ENCODE measurements at places on chromosomes 5 and 9.

GRCh38 chr9:100465761-100466160 lies 7.2 kb upstream of the TMEFF1 start:
- no peak for DNase-seq

GRCh38 chr5:77957-78804 lies 13.8 kb upstream of the PLEKHG4B start:
- peak; percentile 45 for DNase-seq

DNA sequence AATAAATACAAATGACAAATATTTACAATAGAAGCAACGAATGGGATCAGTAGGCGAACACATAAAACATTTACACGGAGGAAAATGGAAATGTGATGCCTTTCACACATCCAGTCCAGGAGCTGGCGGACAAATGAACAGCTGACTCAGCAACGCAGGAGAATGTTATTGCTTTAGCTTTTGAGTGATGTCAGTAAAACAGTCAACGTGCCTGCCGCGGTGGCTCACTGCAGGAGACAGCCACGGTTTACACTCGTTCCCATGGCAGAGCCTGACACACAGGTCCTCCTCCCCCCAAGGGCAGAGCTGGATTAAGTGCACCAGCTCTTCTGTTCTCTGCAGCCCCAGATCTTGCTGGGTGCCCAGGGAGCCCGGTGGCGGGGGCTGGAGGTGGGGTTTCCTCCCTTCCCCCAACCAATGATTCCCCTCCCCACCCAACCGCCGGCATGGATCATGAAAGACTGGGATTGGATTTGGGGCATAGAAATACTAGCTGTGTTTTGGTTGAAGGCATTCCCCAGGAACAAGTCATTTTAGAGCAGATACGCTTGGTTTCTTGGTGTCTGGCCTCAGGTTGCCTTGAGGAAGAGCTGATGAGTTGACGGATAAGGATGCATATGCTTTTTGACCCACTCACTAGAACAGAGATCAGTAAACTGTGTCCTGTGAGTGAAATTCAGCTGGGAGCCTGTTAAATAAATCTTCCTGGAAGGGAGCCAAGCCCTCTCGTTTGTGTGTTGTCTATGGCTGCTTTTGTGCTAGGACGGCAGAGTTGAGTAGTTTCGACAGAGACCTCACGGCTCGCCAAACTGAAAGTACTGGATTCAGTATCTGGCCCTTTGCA lies 12.5 kb downstream of the STC2 start:
- DNase-seq = no peak

DNA sequence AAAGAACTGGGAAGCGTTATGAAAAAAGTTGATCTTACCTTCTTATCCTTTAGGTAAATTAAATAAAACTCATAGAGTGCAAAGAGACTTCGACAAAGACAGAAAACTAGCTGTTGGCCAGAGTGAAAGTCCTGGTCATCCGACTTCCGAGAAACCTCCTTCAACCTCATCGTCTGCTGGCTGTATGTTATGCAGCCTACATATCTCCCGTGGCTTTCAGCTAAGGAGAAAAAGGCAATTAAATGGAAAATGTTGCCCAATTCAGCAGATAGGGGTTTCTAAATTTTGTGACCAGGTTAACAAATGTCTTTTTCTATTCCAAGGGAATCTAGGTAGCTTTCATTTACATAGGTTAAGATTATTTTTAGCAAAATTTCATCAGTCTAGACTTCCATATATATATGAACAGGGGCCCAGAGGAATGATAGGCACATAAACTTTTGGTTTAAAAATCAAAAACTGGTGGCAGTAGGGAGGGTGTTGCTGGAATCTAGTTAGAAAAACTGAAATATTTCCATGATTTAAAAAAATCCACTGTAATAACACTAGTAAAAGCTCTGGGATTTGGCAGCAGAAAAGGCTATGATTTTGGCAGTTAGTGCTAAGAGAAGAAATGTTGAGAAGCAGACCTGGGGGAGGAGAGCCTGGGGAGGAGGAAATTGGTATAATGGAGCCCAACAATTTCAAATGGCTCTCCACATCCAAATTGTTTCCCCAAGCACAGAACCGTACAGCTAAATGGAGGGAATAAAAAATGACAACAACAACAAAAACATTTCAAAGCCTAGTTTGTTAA lies 32.1 kb downstream of the RAI14 start:
- no peak for DNase-seq

DNA sequence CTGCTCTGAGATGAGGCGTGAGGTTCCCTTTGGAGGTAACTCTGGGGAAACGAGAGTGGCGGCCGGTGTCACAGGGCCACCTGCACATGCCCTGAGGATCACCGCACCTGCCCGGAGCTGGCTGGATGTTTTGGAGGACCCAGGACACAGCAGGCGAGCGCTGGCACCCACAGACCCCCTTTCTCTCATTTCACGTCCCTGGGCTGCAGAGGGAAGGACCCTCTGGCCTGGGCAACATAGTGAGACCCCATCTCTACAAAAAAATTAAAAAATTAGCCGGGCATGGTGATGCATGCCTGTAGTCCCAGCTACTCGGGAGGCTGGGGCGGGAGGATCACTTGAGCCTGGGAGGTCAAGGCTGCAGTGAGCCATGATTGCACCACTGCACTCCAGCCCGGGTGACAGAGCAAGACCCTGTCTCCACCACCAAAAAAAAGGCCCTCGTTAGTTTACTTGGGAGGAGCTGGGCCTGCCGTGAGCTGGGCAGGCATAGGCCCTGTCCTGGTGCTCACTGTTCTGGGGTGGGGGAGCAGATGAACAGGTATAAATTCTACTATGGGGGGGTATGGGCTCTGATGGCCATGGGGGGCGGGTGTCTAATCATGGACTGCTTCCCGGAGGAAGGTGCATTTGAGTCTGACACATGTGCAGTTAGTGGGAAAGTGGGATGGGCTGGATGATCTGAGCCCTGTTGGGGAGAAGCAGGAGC lies 96.9 kb upstream of the RAPGEF1 start:
- no peak for DNase-seq

- peak; percentile 5 for DNase-seq
Measured at GRCh38 chr9:123354806-123355508, 1.0 kb upstream of the CRB2 start.

DNA sequence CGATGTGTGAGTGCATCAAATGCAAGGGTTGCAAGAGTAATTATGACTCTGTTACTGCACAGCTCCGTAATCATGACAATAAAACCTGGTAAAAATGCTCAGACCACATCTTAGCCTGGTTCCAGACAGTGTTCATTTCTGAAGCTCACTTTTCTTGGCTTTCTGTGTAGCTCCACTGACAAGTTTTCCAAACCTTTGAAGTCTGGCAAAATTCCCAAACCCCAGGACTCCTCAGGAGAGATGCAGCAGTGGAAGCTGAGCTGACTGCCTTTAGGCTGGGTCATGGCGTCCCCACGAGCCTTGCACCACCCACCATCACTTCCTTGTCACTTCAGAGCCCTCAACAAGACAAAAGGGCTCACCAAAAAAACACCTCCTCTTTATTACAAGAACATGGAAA lies 131.6 kb upstream of the TAS2R1 start:
- no peak for DNase-seq

- DNase-seq = no peak
Measured at GRCh38 chr9:107948086-107948485, 458.5 kb upstream of the KLF4 start.

- peak; percentile 74 for DNase-seq
Measured at GRCh38 chr5:96601715-96602244, 60.4 kb upstream of the CAST start.

GRCh38 chr5:94891565-94891964 lies 273.1 kb downstream of the SLF1 start:
- no peak for DNase-seq

DNA sequence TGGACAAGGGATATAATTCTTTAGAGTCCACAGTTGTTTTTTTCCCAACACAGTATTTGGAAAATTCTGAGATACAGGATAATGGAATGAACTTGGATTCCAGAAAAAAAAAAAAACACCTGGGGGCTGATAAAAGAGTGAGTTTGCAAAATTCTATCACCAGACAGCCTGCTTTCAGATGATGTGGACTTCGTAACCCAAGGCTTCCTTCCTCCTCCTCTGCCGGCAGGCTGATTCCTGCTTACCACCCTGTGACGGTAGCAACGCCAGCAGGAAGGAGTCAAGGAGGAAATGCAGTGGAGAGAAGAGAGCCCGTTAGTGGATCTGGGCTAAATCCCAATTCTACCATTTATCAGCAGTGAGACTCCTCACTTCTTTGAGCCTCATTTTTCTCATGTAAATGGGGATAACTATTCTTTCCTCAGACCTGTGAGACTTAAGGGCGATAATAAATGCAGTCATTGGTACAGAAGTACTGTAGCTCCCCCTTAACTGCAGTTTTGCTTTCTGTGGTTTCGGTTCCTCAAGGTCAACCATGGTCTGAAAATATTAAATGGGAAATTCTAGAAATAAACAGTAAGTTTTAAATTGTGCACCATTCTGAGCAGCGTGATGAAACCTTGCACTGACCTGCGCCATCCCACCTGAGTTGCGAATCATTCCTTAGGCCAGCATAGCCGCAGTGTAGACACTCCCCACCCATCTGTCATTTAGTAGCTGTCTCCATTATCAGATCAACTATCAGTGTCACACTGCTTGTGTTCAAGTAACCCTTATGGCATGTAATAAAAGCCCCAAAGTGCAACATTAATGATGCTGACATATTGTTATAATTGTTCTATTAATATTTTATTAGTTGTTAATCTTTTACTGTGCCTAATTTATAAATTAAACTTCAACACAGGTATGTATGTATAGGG lies 71.4 kb downstream of the DCP2 start:
- DNase-seq = no peak

DNA sequence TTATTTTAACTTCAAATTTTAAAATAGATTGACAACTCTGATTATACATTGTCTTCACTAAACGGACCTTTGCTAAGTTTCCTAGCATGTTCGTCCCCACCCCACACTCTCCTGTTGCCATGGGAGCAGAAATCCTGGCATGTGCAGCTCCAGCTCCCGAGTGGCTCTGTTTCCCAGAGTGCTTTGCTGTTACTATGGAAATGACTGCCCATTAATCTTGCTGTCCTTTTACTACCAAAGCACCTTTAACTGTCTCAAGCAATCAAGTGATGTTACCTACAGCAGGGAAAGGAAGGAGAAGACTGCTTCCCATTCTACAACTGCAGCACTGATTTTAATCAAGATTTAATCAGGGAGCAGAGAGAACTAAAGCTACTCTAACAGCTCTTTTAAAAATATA lies 212.0 kb upstream of the KIF2A start:
- no peak for DNase-seq

DNA sequence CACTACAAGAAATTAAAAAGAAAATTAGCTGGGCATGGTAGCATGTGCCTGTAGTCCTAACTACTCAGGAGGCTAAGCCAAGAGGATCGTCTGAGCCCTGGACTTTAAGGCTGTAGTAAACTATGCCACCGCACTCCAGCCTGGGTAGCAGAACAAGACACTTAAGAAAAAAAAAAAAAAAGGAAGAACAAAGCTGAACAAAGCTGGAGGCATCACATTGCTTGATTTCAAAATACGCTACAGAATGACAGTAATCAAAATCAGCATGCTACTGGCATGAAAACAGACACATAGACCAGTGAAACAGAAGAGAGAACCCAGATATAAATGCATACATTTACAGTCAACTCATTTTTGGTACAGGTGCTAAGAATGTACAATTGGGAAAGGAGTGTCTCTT lies 14.5 kb upstream of the OTULIN start:
- DNase-seq = no peak

DNA sequence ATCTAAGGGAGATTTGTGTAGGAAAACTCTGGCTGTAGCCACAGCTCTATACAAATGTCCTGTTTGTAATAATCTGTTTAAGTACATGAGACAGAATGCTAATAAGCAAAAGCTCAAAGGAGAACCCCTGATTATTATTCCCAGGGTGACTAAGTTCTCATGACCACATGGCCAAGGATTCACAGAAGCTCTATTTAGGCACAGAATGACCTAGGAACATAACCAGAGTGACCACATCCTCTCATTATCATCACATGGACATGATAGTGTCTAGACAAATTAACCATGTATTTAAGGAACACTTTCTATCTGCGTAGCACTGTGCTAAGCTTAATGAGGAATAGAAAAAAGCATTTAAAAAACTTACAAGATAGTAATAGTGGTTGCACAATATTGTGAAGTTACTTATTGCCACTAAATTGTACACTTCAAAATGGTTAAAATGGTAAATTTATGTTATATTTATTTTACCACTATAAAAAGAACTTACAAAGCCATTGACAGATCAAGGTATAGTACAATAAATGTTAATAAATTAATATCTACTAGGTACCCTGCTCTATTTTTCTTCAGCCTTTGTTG lies 56.3 kb downstream of the STX17 start:
- no peak for DNase-seq

- DNase-seq = no peak
Measured at GRCh38 chr5:85077581-85077980, 692.9 kb upstream of the EDIL3 start.

DNA sequence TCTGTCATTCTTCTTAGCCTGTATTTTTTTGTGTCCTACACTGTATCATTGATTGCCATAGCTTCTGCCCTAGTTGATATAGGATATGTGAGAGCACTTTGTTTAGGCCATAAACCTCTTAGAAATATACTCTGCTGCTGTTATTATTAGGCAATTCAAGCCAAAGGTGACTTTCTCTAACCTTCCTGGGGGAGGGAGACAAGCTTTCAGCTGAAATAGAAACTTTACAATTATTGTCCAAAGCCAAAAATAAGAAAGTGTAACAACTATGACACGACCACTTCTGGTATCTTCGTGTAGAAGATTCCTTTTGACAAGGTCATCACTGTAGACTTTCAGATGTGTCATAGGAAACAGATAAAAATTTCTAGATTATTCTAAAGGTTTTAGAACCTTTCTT lies 12.2 kb upstream of the CSNK1A1 start:
- no peak for DNase-seq

DNA sequence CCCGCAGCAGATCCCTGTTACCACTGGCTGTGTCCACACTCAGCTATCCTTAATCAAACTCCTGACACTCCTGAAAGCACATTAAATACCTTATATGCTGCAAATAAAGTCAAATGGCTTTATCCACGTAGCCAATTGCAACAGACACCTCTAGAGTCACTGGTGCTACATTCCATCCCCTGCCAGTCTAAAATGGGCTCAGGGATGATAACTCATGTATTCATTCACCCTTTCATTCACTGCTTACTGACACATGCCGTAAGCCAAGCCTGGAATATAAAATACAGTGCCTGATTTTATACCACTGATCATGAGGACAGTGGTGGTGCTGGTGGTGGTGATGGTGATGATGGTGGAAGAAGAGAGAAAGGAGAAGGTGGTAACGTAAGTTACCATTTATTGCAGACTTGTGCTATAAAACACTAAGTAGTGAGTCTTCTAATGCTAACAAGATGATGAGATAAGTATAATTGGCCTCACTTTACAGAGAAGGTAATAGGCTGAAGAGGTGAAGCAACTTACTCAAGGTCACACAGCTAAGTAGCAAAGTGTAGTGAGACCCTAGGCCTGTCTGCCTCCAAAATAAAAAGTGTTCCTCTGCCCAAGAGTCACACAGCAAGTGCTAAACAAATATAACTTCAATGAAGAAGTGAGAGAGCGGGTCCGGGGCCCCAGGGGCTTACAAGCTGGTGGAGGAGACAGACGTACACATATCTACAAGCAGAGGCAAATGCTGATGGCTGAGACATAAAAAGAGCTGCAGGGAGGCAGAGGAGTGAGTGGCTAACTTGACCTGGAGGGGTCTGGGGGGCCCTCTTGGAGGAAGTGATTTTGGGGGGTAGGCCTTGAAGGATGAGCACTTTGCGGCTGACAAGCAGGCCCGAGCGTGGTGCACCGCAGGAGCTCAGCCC lies 1.2 kb downstream of the TTLL11 start:
- DNase-seq = no peak

Data from endothelial cell (in vitro differentiated cells).